HTR-8/SVneo (cell line): ENCODE measurements at places on chromosomes 3 and 15.

DNA sequence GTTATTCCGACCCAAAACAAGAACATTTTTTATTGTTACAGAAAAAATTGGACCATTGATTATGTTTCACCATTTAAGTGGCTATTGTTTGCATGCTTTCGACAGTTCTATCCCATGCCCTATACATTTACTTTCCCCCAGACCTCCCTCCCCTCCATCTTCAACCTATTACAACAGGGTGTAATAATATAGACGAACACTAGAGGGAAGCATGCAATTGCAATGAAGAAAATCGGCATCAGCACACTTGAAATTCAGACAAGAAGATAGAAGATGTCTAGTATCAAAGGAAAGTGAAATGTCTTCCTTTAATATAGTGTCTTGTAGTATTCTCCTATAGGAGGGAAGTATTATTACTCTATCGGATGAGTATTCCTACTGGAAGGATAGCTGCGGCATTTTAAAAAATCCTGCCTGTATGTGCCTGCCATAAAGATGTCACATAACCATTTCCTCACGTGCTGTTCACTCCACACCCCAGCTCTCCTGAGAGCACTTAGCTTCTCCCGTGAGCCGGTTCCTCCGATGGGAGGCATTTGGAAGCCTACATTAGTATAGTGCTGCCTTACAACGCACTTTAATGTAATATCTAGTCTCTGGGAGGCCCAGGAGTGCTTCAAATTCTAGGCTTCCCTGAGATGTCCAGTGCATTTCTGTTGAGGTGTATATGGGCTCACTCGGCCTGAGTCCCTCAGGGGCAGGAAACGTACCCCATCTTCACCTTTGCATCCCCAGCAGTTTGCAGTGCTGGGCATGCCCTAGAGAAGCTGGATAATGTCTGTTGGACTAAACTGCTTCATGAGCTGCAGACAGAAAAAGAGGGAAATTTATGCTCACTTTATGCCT, 17.8 kb upstream of the ERICH6 start:
- DNase-seq = peak; percentile 67

DNA sequence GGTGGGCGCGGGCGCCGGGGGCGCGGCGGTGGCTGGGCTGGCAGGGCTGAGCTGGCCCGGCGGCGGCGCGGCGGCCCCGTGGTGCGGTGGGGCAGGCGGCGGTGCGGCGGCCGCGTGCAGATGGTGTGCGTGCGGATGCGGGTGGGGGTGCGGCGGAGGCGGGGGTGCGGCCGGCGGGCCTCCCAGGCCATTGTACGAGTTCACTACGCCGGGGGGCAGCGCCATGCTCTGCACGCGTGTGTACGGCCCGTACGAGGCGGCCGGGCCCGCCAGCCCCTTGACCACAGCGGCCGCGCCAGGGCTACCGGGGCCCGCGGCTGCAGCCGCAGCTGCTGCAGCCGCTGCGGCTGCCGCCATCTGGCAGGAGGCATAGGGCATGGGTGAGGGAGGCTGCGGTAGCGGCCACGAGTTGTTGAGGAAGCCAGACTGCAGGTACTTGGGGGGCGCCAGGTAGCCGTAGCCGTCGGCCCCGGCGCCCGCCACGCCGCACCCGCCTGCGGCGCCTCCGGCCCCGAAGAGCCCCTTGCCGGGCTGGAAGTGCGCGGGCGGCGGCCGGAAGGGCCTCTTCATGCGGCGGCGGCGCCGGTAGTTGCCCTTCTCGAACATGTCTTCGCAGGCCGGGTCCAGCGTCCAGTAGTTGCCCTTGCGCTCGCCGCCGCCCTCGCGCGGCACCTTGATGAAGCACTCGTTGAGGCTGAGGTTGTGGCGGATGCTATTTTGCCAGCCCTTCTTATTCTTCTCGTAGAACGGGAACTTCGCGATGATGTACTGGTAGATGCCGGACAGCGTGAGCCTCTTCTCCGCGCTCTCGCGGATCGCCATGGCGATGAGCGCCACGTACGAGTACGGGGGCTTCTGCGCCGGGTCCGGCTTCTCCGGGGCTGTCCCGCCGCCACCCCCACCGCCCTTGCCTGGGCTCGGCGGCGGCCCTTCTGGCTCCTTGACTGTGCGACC, 951 bp downstream of the FOXL2 start:
- no peak for DNase-seq

DNA sequence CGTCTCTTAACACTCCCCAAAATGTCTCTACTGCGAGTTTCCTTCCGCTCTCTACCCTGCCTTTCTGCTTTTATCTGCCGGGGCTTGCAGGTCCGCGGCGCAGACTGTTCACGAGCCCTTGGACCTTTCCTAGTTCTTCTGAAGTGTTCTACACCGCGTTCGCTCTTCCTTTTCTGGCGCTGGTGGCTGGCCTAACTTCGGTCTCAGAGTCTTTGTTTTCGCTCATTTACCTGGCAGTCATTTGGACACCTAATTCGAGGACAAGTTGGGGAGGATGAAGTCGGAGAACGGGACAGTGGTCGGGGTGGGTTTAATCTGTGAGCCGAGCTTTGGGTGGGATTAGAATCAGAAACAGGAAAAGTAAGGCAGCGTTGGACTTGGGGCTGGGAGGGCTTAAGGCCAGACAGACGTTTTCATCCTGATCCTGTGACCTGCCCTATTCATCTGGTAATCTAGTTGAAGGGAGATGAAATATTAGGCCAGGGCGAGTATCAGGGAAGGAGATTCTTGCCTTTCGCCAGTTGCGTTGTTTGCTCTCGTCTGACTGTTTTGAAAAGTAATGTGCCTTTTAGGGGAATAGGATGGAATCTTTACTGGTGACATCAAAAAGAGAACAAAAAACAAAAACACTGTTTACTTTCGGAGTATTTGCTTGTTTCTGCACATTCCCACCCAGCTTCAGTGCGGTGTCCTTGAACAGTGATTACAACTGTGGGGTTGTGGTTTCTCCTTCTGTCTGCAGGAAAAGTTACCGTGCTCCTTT, 1.8 kb downstream of the DIPK2A start:
- DNase-seq = peak; percentile 46

GRCh38 chr3:5218815-5219214, 31.3 kb downstream of the EDEM1 start:
- DNase-seq = no peak

- DNase-seq = no peak
Observed at GRCh38 chr3:23720885-23721284, 84.9 kb upstream of the UBE2E1 start.

- no peak for DNase-seq
Observed at GRCh38 chr15:70036585-70037291, 61.0 kb downstream of the TLE3 start.

DNA sequence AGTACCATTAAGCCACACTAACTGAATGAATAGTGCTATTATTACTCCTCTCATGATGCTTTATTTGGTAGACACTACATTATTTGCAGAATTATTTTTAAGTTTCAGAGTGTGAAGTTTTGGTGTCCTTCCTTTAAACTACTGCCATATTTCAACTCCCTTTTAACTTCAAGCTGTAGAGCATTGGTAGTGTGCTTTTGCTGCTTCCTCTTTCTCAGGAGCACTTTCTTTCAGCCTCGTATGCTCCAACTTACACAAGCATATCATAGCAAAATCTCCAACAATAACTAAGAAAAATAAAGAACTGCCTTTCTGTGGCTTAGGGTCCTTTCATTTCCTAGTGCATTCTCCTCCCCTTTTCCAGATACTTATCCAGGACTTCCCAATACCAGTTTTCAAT, 476.4 kb upstream of the AGTR1 start:
- DNase-seq = no peak

DNA sequence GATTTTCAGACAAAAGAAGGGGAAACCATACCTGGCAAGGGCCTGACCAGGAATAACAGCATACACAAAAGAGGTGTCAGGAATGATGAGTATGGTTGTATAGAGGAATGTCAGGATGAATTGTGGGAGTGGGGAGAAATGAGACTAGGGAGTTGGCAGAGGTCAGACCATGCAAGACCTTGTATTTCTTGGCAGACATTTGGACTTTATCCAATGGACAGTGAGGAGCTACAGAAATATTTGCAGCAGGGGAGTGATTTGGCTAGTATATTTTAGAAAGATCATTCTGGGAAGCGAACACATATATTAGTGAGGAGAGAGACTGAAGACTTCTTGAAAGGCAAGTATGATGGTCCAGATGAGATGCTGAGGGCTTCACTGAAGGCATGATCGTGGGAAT, 25.4 kb upstream of the ALPK3 start:
- no peak for DNase-seq

- no peak for DNase-seq
Observed at GRCh38 chr3:140188285-140188684, 253.3 kb downstream of the CLSTN2 start.

GRCh38 chr15:40306908-40307307, 827 bp downstream of the PLCB2 start:
- no peak for DNase-seq

DNA sequence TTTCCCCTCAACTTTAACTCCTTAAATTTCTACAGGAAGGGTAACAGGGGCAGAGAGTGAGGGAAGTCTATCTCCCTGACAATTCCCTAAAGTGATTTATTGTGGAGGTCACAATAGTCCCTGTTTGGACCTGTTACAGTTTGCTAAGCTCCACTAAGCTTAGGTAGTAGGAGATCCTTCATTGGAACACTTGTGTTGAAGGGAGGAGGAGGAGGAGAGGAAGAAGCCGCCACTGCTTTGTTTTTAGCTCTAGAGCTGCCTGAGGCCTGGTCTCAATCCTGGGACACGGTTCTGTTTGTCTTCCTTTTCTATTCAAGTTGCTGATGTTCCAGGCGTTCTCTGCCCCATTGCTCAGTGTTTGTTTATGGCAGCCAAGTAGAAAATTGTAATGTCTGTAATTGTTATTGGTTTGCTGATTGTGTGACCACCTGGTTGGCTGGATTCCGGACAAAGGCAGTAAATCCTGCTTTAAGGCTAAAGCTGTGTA, 48.4 kb downstream of the HES1 start:
- DNase-seq = no peak

DNA sequence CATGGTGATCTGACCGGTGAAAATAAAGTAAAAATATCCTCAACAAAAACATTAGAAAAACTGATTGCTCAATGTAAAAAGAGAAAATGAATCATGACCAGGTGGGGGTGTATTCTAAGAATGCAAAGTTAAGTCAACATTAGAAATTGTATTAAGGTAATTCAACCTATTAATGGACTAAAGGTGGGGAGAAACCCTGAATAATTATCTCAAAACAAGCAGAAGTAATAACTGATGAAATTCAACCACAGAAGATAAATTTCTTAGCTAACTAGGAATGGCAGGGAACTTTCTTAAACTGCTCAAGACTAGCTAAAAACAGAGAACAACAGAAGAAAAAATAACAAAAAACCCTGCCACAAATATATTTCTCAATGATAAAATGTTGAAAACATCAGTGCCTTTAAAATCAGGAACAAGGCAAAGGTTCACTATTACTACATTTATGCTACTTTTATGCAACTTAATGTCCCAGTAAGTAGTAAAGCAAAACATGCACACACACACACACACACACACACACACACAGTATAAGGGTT, 204.4 kb upstream of the THBS1 start:
- no peak for DNase-seq
